ENCODE measurements at places on chromosomes 1 and 21.

DNA sequence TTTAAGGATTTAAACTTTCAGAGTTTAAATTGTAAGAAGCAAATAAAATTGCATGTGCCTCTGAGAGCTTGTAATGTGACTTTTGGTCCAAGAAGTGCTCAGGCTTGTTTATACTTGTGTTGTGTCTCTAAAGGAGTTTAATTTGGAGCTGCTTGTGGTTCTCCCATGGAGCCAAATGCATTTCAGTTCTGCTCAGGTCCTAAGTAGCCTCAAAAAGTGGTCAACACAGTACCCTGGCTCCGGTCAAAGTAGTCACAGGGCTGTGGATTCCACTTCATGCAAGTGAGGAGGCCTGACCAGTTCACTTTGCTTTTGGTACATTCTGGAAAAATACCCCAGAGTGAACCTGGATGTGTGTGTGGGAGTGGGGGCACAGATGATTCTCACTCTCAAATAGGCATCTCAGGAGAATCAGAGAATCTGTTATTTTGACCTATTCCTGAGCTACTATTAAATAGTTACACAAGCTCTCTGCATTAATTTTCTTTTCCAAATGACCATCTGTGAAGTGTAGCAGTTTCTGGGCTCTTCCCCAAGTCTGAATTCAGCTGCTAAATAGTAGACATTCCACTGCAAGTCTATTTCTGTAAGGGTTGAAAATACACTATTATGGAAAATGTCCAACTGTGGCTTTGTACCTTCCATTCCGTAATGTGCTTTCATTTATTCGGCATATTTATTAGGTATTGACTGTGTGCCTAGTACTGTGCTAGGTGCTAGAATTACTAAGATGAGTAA is 31.7 kb upstream of the AGO1 start:
- H3K4me1 ChIP-seq = no peaks in the 10 kb centered on the region
- H3K27ac ChIP-seq = no peak overlapping the region
- no peak overlapping the region for H3K4me3 ChIP-seq

GRCh38 chr1:17728123-17728712 is 26.9 kb upstream of the ACTL8 start:
- no peak overlapping the region for H3K27ac ChIP-seq
- H3K4me1 ChIP-seq = no peaks in the 10 kb centered on the region
- DNase-seq = no peak
- no peaks in the 10 kb centered on the region for H3K36me3 ChIP-seq
- H3K4me3 ChIP-seq = no peak overlapping the region
- H3K27me3 ChIP-seq = no peaks in the 10 kb centered on the region

- H3K4me3 ChIP-seq = no peak overlapping the region
- H3K36me3 ChIP-seq = no peaks in the 10 kb centered on the region
- DNase-seq = peak; percentile 69
- H3K27ac ChIP-seq = no peak overlapping the region
Observed at GRCh38 chr1:6438047-6438525, 13.5 kb downstream of the ESPN start.

- H3K4me3 ChIP-seq = no peak overlapping the region
- H3K4me1 ChIP-seq = no peaks in the 10 kb centered on the region
- H3K27ac ChIP-seq = no peak overlapping the region
- no peaks in the 10 kb centered on the region for H3K36me3 ChIP-seq
- no peak for DNase-seq
Observed at GRCh38 chr1:222136869-222137268, 395.0 kb upstream of the DUSP10 start.

DNA sequence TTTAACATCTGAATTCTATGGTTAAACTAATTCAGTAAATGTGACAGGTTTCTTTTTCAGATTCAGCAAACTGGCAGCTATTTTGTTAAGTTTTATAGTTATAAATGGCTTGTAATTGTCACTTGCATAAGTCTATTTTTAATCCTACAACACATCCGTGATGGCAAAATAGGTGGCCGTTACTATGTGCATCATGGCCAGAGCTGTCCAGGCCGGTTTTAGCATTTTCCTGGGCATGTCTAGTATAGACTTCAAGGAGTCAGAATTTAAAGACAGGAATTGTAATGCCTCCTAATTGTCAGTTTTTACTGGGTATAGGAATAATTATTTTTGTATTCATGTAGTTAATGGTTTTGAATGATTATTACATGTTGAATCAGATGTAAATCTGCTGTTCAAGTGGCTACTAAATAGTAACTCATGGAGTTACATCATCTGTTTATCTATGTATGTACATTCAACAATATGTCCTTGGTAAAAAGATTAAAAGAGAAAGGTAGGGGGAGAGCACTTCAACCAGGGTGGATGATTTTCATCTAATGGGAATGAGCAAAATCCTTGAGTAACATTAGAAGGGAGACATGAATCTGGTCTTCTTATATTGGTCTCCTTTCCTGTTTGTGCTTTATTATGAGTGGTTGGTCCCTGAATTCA is 3.2 kb upstream of the B3GALT2 start:
- no peaks in the 10 kb centered on the region for H3K27me3 ChIP-seq
- H3K36me3 ChIP-seq = peaks cover 11% of the 10 kb centered on the region
- H3K4me1 ChIP-seq = peaks cover 3% of the 10 kb centered on the region
- no peak for DNase-seq
- no peak overlapping the region for H3K4me3 ChIP-seq

DNA sequence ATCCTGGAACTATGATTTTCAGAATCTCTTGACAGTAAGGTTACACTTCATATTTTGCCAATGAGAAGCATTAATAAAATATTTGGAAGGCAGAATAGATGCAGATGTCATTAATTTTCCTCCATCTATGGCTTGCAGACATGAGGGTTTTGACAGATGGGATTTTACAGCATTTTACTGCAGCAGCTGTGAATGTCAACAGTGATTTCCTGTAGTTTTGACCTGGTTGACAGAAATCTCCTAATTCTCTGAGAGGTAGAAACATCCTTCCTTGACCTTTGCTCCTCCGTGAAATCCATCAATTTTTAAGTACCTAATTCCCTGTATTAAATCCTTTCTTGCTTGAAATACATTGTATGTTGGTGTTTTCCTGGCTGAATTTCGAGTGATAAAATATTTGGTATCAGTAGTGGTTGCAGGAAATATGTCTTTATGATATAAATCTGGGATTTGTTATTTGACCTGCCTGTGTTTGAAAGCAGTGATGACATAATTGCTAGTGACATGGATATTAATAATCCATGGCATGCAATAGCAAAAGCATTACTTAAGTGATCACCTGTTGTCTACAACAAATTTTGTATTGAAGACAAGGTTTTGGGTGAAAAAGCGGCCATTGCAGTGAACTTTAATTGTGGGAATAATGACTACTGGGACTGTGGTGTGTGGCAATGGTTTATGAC is 73.9 kb downstream of the HLX start:
- no peak overlapping the region for H3K4me3 ChIP-seq
- H3K27me3 ChIP-seq = no peaks in the 10 kb centered on the region
- H3K27ac ChIP-seq = no peak overlapping the region
- no peak for DNase-seq
- no peaks in the 10 kb centered on the region for H3K36me3 ChIP-seq

DNA sequence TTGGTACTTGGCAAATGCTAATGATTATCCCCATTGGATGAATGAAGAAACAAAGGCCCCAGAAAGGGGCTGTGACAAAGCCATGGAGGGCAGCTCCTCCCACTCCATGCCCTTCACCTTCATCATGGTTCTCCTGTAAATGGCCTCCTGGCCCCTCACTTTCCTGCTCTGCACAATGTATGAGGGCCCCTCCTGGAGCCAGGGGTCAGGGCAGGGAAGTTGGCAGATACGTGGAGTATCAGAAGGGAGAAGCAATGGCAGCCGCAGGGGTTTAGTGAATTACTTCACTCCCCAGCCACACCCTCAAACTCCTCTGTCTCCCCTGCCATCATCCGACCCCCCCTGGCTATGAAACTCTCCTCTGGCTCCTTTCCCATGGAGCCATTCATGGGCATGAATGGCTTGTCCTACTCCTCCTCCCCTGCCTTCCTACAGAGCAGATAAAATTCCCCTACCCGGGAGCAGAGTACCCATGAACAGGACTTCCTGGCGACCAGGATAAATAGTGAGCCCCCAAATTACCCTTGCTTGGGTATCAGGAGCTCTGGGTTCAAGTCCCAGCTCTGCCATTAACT is 86.3 kb downstream of the CAMK2N1 start:
- H3K27ac ChIP-seq = no peak overlapping the region
- peaks cover 8% of the 10 kb centered on the region for H3K27me3 ChIP-seq
- H3K4me1 ChIP-seq = no peaks in the 10 kb centered on the region
- DNase-seq = no peak
- H3K4me3 ChIP-seq = no peak overlapping the region

GRCh38 chr1:204431310-204432184 is 19.9 kb upstream of the PPP1R15B start:
- H3K36me3 ChIP-seq = peaks cover 34% of the 10 kb centered on the region
- H3K27me3 ChIP-seq = no peaks in the 10 kb centered on the region
- H3K27ac ChIP-seq = no peak overlapping the region

GRCh38 chr1:45679123-45679522 is 7.2 kb downstream of the GPBP1L1 start:
- H3K27me3 ChIP-seq = no peaks in the 10 kb centered on the region
- peak overlapping the region; percentile 42 for H3K4me3 ChIP-seq
- no peak for DNase-seq
- no peak overlapping the region for H3K27ac ChIP-seq
- H3K36me3 ChIP-seq = peaks cover 2% of the 10 kb centered on the region

DNA sequence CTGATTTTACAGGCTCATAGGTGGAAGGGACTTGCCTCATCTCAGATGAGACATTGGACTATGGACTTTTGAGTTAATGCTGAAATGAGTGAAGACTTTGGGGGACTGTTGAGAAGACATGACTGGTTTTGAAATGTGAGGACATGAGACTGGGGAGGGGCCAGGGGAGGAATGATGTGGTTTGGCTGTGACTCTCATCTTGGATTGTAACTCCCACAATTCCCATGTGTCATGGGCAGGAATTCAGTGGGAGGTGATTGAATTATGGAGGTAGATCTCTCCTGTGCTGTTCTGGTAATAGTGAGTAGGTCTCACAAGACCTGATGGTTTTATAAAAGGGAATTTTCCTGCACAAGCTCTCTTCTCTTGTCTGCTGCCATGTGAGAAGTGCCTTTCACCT is 20.8 kb downstream of the SCYL3 start:
- peaks cover 11% of the 10 kb centered on the region for H3K4me1 ChIP-seq
- no peaks in the 10 kb centered on the region for H3K27me3 ChIP-seq
- H3K36me3 ChIP-seq = peaks cover 96% of the 10 kb centered on the region
- no peak overlapping the region for H3K27ac ChIP-seq
- no peak overlapping the region for H3K4me3 ChIP-seq

GRCh38 chr1:61055110-61055614 is 27.2 kb upstream of the NFIA start:
- no peaks in the 10 kb centered on the region for H3K36me3 ChIP-seq
- H3K27ac ChIP-seq = no peak overlapping the region
- H3K4me3 ChIP-seq = no peak overlapping the region
- DNase-seq = no peak
- peaks cover 44% of the 10 kb centered on the region for H3K27me3 ChIP-seq

- H3K27ac ChIP-seq = no peak overlapping the region
- no peaks in the 10 kb centered on the region for H3K36me3 ChIP-seq
- no peak for DNase-seq
- no peak overlapping the region for H3K4me3 ChIP-seq
- H3K27me3 ChIP-seq = no peaks in the 10 kb centered on the region
Observed at GRCh38 chr21:38999161-38999560, 184.1 kb downstream of the PSMG1 start.

GRCh38 chr1:214516434-214517326 is 34.7 kb downstream of the PTPN14 start:
- H3K27me3 ChIP-seq = no peaks in the 10 kb centered on the region
- H3K27ac ChIP-seq = no peak overlapping the region
- H3K4me1 ChIP-seq = no peaks in the 10 kb centered on the region
- no peak for DNase-seq
- H3K36me3 ChIP-seq = no peaks in the 10 kb centered on the region

DNA sequence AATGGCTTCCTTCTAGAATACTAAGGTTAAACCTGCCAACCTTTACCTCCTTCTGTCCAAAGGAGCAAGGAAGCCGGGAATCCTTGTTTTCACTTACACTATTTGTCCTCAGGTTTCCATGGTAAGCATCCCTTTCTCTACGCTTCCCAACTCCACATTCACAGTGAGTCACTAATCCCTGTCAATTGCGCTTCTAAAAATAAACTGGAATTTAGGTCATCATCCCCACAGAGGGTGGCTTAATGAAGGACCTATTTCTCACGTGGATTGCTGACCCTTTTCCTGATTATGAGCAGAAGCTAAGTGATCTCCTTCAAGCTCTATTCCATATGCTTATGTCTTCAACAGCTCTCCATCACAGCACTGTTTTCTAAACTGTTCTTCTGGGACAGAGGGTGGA is 39.9 kb upstream of the ABCA4 start:
- no peaks in the 10 kb centered on the region for H3K27me3 ChIP-seq
- H3K4me1 ChIP-seq = no peaks in the 10 kb centered on the region
- H3K27ac ChIP-seq = no peak overlapping the region
- H3K4me3 ChIP-seq = no peak overlapping the region
- H3K36me3 ChIP-seq = no peaks in the 10 kb centered on the region

- H3K4me1 ChIP-seq = no peaks in the 10 kb centered on the region
- DNase-seq = no peak
- no peaks in the 10 kb centered on the region for H3K27me3 ChIP-seq
- H3K36me3 ChIP-seq = no peaks in the 10 kb centered on the region
Observed at GRCh38 chr1:94746635-94747525, 73.3 kb upstream of the SLC44A3 start.

GRCh38 chr1:109259674-109260557 is 10.6 kb downstream of the CELSR2 start:
- H3K36me3 ChIP-seq = no peaks in the 10 kb centered on the region
- no peaks in the 10 kb centered on the region for H3K27me3 ChIP-seq
- H3K4me3 ChIP-seq = no peak overlapping the region
- no peak for DNase-seq
- H3K27ac ChIP-seq = no peak overlapping the region
- no peaks in the 10 kb centered on the region for H3K4me1 ChIP-seq

DNA sequence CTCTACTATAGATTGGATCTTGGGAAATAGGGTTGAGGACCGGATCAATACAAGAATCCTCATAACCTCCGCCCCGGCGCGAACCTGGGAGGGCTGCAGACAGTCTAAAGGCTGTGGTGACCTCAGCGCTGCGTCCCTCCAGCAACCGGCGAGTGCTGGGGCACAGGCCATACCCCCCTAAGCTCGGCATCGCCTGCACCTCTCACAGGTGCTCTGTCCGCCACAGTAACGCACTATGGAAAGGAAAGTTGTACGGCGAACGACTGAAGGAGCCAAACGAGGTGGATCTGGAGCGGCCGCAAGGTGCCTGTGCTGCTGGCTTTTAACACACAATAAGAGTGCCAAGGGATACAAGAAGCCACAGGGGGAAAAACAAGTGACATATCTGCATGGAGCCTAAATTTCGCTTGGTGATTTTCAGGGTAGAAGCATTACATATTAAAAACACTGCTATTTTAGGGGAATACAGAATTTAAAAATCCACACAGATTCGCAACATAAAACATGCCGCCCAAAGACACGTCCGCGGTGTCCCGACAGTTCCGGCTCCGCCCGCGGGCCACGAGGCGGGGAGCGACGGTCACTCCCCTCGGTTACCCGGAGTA is 1.4 kb upstream of the RBM15 start:
- DNase-seq = peak; percentile 15
- peak overlapping the region; percentile 99 for H3K4me3 ChIP-seq
- H3K27ac ChIP-seq = peak overlapping the region; percentile 99
- peaks cover 40% of the 10 kb centered on the region for H3K4me1 ChIP-seq
- peaks cover 17% of the 10 kb centered on the region for H3K36me3 ChIP-seq
- H3K27me3 ChIP-seq = no peaks in the 10 kb centered on the region
